ENCODE measurements at places on chromosomes 7 and 10.

GRCh38 chr10:55631071-55631654, 729.9 kb downstream of the ZWINT start:
- peak; percentile 1 for DNase-seq

DNA sequence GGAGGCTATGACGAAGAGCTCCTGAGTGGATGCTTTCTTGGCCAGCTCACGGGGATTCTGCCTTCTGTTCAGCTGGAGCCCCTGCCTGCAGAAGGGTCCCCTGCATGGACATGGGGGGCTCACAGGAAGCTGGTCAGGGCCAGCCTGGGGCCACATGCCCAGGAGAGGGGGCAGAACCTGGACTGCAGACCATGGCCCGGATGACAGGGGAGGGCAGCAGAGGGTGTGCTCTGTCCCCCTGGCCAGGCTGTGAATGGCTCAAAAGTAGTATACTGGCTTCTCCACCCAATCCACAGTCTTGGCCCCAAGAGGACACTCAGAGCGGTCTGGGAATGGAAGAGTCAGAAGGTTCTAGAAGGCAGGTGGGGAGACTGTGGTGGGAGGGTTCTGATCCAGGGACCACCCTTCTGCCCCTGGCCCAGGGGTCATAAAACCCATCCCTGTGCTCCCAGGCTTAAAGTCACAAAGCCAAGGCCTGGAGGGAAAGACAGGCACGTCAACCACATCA, 40.3 kb downstream of the PPIF start:
- no peak for DNase-seq

DNA sequence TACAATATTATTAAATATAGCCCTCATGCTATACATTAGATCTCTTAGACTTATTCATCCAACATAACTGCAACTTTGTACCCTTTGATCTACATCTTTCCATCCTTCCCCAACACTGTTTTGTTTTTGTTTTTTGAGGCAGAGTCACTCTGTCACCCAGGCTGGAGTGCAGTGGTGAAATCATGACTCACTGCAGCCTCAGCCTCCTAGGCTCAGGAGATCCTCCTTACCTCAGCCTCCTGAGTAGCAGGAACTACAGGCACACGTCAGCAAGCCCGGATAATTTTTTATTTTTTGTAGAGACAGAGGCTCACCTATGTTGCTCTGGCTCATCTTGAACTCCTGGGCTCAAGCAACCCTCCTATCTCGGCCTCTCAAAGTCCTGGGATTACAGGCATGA, 53.3 kb downstream of the NT5C2 start:
- peak; percentile 3 for DNase-seq

- DNase-seq = no peak
These were observed 10.9 kb upstream of the INPP5A start for GRCh38 chr10:132526676-132527075.

- DNase-seq = no peak
These were observed 419.9 kb upstream of the PCDH15 start for GRCh38 chr10:55220975-55221374.

DNA sequence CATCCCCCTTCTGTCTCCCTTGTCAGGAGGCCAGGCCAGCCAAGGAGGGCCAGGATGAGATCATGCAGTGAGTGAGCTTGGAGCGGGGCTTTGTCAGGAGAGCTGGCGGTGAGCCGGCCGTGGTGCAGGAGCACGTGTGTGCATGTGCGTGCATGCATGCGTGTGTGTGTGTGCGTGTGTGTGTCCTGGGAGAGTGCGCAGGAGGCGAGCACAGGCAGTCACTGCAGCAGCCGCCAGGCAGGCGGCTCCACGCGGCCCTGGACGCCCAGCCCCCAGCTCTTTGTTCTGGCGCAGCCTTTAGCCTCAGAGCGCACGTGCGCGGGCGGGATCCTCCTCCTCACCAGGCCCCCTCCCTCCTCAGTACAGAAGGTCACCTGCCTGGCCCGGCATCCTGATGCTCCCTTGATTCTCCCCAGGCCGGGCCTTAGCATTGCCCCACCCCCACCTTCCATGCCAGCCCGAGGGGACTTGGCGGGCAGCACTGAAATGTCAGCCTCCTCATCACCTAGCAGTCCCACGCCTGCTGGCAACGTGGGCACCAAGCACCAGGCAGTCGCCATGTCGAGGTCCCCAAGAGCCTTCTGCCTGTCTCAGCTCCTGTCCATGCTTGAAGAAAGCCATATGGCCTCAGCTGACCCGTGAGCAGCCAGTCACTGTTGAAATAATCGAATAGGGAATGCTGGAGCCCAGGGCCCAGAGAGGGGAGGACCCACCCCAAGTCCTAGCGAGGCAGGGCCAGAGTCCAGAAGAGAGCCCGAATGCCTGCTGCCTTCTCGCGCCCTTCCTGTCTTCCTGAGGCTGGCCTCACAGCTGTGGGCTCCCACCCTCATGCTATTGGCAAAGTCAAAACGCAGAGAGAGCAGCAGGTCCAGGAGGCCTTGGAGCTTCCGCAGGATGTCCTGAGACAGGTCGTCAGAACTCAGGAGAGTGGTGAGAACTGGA, 125.9 kb upstream of the PPIF start:
- no peak for DNase-seq

- no peak for DNase-seq
These were observed 83.2 kb downstream of the COBL start for GRCh38 chr7:51233374-51233773.

DNA sequence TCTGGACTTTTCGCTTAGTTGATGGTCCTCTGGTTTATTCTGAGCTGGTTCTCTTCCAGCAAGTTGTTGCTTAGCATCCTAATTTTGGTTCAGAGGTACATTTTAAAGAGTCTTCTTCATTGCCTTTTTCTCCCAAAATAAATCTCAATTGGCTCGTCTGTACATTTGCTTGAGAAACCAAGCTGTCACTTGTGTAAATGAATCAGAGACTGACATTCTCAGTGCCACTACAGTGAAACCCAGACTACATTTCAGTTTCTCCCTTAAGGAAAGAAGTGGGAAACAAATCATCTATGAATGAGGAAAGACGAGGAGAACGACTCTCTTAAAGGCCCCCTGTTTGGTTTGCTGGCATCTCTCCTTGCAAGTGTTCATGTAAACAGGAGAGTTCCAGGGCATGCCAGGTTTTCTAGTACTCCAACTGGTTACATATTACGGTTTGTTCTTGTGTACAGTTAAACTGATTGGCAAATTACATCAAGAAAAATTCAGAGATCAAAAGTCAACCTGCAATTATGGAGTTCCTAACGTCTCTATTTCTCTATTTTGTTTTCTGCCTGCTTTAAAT, 654.6 kb downstream of the SH2D4B start:
- no peak for DNase-seq

DNA sequence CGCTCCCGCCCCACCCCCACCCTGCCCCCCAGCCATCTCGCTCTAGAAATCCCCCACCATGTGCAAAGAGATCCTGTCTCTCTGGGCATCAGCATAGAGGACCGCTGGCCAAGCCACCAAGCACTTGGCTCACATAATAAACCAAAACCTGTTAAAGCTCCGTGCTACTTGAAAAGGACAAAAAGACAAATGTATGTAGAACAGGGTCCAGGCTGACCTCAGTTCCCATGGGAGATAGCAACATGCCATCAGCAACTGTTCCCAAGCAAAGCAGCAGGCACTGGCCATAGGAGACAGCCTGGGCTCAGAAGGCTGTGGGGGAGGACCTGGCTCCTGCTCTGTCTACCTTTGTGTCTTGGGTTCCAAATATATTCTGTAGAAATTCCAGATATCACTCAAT, 38.4 kb upstream of the GDF10 start:
- no peak for DNase-seq

GRCh38 chr7:148204639-148205304, 385.8 kb upstream of the C7orf33 start:
- DNase-seq = no peak

- peak; percentile 19 for DNase-seq
These were observed 10.9 kb downstream of the CDCA7L start for GRCh38 chr7:21934808-21935207.

DNA sequence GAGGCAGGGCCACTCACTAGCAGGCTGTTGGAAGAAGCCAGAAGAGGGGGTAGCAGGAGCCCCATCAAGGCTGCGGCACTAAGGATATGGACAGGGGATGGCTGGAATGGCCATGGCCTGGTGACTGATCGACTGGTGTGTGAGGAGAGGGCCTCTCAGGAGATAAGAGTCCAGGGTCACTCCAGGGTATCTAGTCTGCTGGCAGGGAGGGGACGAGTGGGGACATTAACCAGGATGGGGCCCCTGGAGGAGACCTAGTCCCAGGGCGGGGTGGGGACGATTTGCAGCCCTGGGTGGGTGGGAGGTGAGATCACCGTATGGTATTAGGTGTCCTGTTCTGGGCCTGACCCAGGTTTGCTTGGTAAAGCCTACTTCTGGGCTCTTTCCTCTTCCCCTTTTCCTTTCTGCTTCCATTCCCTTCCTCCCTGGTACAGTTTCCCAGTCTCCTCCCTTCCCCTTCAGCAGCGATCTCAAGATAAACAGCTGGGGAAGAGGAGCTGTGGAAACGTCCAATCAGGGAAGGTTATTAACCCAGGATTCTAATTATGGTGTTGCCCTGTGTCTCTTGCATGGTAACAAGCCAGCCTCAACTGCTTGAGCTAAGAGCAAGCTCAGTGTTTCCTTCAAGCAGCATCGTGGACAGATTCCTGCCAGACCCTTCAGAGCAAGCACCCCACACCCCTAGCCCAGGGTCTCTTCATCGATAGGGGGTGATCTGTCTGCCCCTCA, 233.2 kb downstream of the RPS24 start:
- no peak for DNase-seq

DNA sequence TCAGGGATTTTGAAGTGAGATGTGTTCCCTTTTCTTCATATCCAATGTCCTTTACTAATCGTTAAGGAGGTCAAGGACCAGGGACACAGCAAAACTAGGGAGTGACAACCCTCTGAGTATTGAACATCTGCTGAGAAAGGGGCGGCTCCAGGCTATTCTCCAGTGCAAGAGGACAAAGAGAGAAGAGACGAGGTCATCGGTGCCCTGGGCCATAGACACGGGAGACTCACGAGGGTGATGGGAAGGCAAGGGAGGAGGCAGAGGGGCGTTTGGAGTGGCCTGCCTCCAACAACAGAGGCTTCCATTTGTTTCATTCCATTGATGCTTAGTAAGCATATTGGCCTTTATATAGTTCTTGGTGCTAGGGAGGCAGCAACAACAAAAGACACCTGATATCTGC, 268.4 kb downstream of the CXCL12 start:
- no peak for DNase-seq

DNA sequence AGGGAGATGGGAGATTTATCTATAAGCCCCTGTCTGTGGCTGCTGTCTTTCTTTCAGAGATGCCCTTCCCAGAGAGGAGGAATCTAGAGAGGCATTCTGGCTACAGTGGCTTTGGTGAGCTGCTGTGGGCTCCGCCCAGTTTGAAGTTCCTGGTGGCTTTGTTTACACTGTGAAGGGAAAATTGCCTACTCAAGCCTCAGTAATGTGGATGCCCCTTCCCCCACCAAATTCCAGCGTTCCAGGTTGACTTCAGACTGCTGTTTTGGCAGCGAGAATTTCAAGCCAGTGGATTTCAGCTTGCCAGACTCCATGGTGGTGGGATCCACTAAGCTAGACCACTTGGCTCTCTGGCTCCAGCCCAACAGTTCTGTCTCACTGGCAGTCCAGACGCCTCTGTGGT, 951.6 kb downstream of the CCSER2 start:
- DNase-seq = no peak

GRCh38 chr7:43700646-43701499, 28.4 kb downstream of the COA1 start:
- no peak for DNase-seq

DNA sequence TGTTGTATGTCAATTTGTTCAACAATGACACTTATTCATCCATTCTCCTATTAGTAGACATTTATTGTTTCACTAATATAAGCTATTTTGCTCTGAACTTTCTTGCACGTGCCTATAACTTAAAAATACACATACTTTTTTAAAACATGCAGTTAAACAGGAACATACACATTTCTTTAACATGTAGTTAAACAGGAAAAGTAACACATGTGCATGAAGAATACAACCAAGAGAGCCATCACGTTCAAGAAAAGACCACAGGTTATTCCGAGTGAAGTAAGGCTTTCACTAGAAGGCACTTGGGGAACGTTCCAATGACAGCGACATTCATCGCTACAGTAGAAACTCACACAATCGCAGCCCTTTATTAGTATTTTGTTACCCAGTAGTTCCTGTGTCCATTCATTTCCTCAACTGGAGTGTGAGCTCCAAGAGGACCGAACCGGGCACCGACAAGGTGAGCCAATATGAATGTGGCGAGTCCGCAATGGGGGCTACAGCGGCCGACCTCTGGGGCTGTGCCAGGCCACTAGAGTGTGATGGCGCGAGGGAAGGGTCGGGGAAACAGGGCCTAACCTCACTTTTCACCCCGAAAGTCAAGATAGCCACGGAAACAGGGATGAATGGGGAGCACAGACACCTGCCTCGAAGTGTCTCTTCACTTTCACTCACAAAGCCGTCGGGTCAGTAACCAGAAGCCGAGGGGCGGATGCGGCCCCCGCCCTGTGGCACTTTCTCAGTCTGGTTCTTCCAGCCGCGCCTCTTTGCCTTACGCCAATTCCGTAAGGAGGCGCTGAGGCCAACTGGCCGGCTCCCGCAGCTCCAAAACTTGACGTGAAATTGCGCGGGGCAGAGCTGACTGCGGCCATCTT, 775 bp upstream of the SEPTIN7 start:
- peak; percentile 91 for DNase-seq

All from inflammatory macrophage (primary cell).